Adrenal gland (tissue), 19 donors: ENCODE measurements at places on chromosomes 13 and 19. TPM values are rescaled to one million over a fixed set of nuclear protein-coding genes. Genes with fewer than 3 reads are reported as not detected.

DNA sequence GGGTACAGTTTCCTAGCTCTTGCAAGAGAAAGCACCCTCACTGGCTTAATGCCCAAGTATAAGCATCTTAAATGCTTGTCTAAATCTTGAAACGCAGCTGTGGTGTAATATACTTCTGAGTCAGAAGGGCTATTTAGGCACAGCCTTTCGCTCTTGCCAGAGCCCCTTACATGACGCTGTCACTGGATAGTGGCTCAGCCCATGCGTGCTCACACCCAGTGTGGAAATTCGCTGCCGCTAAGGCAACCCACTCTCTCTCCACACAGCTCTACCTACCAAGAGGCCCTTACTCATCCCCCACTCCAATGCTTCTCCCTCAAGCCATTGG lies 24.0 kb downstream of the UQCRFS1 start:
- no peaks in the 10 kb centered on the region for H3K4me1 ChIP-seq
- H3K27ac ChIP-seq: no peak overlapping the region

GRCh38 chr13:80881942-80882445 lies 541.1 kb upstream of the SPRY2 start:
- no peak for DNase-seq
- no peak overlapping the region for H3K4me3 ChIP-seq
- H3K4me1 ChIP-seq: no peaks in the 10 kb centered on the region
- no peaks in the 10 kb centered on the region for H3K36me3 ChIP-seq

GRCh38 chr19:48244281-48244680 lies 11.4 kb downstream of the CARD8 start:
- no peaks in the 10 kb centered on the region for H3K36me3 ChIP-seq
- no peak overlapping the region for H3K4me3 ChIP-seq
- no peak for DNase-seq

GRCh38 chr13:113817860-113818691 lies 45.8 kb downstream of the GAS6 start:
- H3K27ac ChIP-seq: no peak overlapping the region
- peaks cover 13% of the 10 kb centered on the region for H3K4me1 ChIP-seq
- DNase-seq: no peak
- no peaks in the 10 kb centered on the region for H3K27me3 ChIP-seq
- no peak overlapping the region for H3K4me3 ChIP-seq

GRCh38 chr13:92103689-92104153 lies 705.3 kb downstream of the GPC5 start:
- H3K4me1 ChIP-seq: no peaks in the 10 kb centered on the region
- H3K4me3 ChIP-seq: no peak overlapping the region
- H3K36me3 ChIP-seq: no peaks in the 10 kb centered on the region
- DNase-seq: no peak
- H3K27ac ChIP-seq: no peak overlapping the region

GRCh38 chr19:49423071-49423984 lies at the start of gene PTH2:
TSS of gene PTH2 (minus strand) at chr19:49423441. CDS start at chr19:49423339, 102 bp downstream.
- no peak within 1 kb of the TSS for H3K27ac ChIP-seq
- peaks cover 82% of the 10 kb centered on the region for H3K27me3 ChIP-seq
- DNase-seq: no peak
- no peak within 1 kb of the TSS for H3K4me3 ChIP-seq
- no peaks in the 10 kb centered on the region for H3K36me3 ChIP-seq
- H3K4me1 ChIP-seq: no peaks in the 10 kb centered on the region

The PCDH17 gene
- total RNA-seq: 4.8 TPM

The SKA3 gene
- 2.9 TPM for total RNA-seq

The CYP2F1 gene
- total RNA-seq: not detected
